ENCODE measurements at places on chromosomes 1 and 21.

DNA sequence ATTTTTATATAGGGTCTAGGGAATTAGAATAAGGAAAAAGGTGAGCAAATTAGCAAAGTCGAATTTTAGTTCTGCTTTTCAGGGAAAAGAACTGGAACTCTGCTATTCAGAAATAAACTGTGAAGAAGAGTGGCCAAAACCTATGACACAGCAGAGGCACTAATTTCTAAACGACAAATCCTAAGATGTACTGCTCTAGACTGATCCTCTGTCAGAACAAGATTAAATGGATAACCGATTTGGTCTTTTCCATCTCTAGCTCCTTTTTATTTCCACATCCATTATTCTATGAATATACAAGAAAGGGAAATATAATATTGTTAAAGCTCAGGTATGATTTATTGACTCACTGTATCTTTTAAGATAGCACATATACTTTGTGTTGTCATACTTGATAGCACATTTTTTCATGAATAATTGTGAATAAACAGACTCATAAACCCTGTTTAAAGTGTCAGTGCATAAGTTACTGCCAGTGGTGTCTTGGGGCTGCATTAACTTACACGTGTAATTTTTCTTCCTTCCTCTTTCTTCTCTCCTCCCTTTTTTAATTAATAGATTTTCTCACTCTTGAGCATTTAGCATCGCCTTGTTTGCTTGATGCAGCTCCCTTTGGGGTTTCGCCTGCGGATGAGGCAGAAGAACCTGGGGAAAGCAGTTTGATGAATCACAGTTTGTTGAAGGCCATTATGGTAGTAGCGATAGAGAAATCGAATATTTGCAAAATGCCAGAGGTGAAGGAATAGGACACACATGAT lies 496.6 kb downstream of the ADGRL2 start:
- no peak for DNase-seq

GRCh38 chr1:158945061-158945460 lies 13.7 kb downstream of the PYHIN1 start:
- DNase-seq, result no peak

- no peak for DNase-seq
Measured at GRCh38 chr1:9345922-9346321, 53.2 kb downstream of the SPSB1 start.

- DNase-seq, result no peak
Measured at GRCh38 chr1:162329826-162330225, 46.8 kb downstream of the SPATA46 start.

- DNase-seq, result no peak
Measured at GRCh38 chr1:225777058-225777582, 506 bp upstream of the SRP9 start.

GRCh38 chr21:42668298-42668992 lies 15.0 kb downstream of the PDE9A start:
- no peak for DNase-seq

Data from SHP77 treated with DMSO at 0.1 percent for 48 hours (cell line).